ENCODE measurements at places on chromosomes 6 and 20.
A peak's percentile ranks its signal among the peaks of the same experiment; 100 is the strongest.

DNA sequence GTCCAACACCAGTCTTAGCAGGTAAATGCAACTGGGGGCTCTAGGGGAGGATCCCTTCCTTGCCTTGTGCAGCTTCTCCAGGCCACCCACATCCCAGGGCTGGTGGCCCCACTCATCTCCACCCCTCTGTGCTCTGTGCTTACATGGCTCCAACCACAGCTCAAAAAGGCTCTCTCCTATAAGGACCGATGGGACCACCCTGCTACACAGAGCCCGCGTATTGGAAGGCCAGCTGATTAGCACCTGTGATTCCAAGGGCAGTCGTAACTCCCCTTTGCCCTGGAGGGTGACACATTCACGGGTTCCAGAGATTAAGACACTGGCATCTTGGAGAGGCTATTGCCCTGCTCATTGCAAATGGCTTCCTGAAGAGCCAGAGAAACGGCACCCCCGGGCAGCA is 84.8 kb downstream of the BMP7 start:
- no peak for DNase-seq

DNA sequence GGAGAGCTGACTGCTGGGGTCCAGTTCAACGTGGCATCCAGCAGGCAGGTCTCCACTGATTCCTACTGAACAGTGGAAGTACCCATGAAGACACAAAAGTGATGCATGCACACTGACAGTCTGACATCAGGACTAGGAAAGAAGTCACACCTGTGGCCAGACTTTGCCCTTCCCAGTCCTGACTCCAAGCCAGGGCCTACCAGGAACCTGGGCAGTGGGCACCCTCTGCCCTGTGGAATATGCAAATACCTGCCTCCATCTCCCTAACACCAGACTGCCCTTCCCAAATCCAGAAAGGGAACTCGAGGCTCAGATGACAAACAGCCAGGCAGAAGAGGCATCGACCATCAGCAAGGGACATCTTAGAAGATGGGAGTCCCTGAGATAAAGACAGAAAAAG is 50.9 kb downstream of the SLC23A2 start:
- DNase-seq: no peak

DNA sequence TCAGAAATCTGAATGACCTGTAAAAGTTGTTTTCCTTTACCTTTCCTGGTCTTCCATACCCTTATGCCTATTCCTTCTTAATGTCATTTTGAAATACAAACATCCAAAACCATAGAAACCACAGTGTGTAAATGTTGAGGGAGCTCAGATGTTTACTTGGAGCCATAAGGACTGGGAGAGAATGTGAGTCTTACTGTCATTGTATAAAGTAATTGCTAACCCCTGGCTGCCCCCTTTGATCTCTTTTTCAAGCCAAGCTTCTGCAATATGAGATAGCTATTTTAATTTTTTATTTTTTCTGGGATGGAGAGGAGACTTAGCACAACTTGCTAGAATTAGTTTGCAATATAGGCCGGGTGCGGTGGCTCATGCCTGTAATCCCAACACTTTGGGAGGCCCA is 124.4 kb upstream of the AKIRIN2 start:
- DNase-seq: no peak

GRCh38 chr6:29071831-29072723 is 15.0 kb downstream of the OR2B3 start:
- DNase-seq: peak; percentile 35

GRCh38 chr6:48983377-48983776 is 479.7 kb downstream of the MMUT start:
- no peak for DNase-seq

GRCh38 chr20:38997622-38998021 is 35.5 kb downstream of the DHX35 start:
- no peak for DNase-seq

GRCh38 chr6:154297721-154298120 is 58.9 kb downstream of the IPCEF1 start:
- DNase-seq: no peak

DNA sequence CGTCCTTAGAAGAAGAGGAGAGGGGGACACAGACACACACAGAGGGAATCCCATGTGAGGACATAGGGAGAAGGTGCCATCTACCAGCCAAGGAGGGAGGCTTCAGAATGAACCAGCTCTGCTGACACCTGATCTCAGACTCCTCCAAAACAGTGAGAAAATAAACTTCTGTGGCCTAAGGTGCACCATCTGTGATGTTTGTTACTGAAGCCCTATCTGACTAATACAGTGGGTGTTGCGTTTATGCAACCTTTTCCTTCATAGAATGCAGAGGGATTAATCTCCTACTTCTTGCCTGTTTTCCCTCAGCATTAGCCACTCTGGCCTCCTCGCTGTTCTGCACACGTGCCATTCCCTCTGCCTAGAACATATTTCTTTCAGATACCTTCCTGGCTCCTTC is 81.5 kb upstream of the EDN1 start:
- no peak for DNase-seq

GRCh38 chr6:75171986-75172385 is 33.9 kb downstream of the COL12A1 start:
- no peak for DNase-seq

GRCh38 chr20:51563486-51564332 is 21.2 kb upstream of the NFATC2 start:
- peak; percentile 87 for DNase-seq

DNA sequence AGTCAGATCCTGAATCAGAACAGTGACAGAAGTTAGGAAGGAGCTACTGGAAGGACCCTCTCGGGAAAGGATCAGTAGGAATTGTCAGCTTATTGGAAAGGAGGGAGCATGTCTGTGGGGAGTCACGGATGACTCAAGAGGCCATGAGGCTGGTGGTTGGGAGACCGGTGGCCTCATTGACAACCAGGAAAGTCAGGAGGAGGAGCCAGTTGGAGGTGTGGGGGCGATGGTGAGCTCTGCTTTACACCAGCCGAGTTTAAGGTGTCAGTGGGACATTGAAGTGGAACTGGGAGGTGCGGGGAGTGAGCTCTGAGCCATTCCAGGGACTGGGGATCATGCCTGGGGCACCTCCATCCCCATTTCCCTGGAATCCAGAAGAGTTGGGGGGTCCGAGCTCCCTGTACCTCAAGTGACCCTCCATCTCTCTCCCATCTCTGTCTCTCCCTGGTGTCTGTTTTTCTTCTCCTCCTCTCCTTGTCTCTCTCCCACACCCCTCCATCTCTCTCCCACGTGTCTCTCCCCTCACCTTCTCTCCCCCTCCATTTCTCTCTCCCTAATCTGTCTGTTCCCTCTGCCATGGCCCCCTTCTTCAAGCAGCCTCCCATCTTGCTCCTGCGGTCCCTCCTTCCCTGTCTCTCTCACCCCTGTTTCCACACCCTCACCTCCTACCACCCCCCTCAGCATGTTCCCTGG is 14.3 kb upstream of the ZBTB9 start:
- DNase-seq: no peak

DNA sequence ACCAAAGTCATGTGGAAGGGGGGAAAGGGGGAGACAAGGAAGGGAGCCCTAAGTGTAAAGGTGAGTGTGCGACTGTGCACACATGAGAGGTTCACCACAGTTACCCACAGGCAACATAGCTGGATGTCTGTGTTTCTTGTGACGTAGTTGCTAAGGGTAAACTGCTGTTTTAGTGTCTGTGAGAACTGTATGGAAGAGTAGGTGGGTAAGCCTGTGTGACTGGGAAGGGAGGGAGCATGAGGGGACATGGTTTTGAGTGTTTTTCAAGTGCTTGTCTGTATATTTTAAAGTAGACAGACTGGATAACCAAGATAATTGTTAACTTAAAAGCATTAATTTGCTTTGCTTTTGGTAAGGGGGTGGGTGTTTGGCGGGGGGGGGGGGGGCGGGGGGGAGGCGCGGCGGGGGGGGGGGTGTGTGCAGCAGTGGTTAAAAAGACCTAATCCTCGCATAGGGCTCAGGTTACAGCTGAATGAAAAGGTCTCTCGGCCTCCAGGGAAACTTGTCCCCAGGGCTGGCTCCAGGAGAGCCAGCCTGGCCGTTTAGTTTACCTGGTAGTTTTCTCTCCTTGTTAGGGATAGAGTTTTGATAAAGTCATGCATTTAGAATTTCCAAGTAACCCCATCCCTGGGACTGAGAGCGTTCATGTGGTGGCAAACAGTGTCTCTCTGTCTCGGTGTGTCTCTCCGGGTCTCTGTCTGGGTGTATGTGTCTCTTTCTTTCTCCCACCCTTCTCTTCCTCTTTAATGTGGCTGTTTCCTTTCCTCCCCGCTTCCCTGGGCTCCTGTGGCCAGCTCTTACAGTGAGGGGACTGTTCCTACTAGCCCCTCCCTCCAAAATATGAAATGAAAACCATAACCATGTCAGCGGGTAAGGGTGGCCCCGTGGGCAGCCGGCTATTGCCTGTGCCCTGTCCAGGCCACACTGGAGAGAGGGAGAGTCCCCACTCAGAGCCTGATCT is 3.4 kb downstream of the SCUBE3 start:
- no peak for DNase-seq

GRCh38 chr20:12014276-12014675 is 96.6 kb downstream of the BTBD3 start:
- no peak for DNase-seq

GRCh38 chr6:87736809-87737540 is 34.9 kb upstream of the AKIRIN2 start:
- no peak for DNase-seq

- no peak for DNase-seq
Measured at GRCh38 chr6:146100776-146101175, 71.9 kb downstream of the GRM1 start.

DNA sequence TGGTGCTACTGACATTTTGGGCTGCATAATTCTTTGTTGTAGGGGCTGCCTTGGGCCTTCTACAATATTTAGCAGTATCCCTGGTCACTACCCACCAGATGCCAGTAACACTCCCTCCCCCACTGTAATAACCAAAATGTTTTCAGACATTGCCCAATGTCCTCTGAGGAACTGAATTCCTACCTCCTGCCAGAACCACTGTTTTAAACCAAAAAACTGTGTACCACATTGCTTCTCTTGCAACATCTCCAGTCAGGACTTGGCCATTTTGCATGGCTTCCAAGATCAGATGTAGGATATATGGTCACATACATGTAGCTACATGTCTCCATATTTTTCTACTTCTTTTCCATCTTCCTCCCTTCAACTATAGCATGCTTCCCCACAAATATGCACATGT is 97.4 kb upstream of the IFNGR1 start:
- peak; percentile 11 for DNase-seq

DNA sequence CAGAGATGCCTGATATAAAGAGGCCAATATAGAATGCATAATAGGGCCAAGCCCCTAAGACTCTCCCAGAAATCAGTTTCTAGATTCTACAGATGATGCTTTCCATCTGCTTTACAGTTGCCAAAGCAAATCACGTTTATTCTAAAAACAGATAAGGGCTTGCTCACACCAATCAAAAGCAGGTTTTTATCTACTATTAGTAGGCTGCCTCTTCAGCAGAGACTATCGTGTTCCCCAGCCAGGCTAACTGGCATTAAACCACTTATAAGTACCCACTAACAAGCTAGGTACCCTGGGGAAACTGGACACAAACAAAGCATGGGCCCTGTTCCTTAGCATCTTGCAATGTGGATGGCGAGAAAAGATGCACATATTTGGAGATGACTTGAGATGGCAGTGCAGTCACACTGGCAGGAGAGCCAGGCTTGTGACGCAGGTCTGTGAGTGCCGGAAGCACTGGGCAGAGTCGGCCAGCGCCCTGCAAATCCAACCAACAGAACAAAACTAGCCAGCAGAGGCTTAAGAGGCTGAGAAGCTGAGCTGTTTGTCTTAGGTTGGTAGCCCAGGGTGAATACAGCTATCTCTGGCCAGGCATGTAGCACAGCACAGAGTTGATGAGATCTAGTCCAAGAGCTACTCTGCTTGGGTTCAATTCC is 73.4 kb downstream of the GFOD1 start:
- DNase-seq: peak; percentile 37

GRCh38 chr6:163984124-163984936 is 569.8 kb downstream of the QKI start:
- no peak for DNase-seq

- DNase-seq: no peak
Measured at GRCh38 chr6:137652961-137653705, 158.9 kb upstream of the OLIG3 start.

GRCh38 chr6:156420172-156420993 is 356.8 kb upstream of the ARID1B start:
- DNase-seq: no peak

DNA sequence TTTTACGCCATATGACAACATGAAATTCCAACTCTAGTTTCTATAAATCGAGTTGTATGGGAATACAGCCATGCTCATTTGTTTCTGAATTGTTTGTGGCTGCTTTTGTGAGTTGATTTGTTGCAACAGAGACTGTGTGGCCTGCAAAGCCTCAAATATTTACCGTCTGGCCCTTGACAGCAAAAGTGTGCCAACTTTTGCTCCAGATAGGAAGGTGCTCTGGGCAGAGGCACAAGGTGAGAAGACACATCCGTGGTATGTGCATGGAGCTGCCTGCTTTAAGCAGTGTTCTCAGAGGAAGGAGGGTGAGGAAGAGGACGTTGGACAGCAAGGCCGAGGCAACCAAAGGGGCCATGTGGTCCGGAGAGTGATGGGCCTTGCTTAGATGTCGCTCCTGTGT is 57.4 kb downstream of the IYD start:
- DNase-seq: no peak

GRCh38 chr6:104591573-104592334 is 268.0 kb downstream of the HACE1 start:
- peak; percentile 75 for DNase-seq

DNA sequence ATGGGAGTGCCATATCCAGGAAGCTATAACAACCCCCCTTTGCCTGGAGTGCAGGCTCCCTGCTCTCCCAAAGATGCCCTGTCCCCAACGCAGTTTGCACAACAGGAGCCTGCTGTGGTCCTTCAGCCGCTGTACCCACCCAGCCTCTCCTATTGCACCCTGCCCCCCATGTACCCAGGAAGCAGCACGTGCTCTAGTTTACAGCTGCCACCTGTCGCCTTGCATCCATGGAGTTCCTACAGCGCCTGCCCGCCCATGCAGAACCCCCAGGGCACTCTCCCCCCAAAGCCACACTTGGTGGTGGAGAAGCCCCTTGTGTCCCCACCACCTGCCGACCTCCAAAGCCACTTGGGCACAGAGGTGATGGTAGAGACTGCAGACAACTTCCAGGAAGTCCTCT is 56.7 kb upstream of the TMEM181 start:
- no peak for DNase-seq

DNA sequence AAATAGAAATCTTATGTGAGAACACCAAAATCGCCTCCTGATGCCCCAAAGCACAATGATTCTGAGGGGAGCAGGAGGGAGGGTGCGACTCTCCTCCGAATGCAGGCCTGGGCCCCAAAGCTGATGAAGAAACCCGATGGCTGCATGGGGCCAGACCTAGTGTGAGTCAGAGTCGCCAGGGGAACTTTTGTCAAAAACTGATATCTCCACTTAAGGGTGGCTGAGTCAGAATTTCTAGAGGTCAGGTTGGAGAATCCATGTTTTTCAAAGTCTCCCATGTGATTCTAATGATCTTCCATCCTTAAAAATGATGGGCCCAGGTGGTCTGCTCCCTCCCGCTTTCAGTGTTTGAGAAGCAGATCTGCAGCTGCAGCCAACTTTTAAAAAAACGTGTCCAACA is 172.8 kb downstream of the BACH2 start:
- no peak for DNase-seq

GRCh38 chr20:47031004-47031403 is 136.4 kb downstream of the EYA2 start:
- DNase-seq: no peak

Measured in cardiac fibroblast (primary cell).